ENCODE measurements at places on chromosomes 3 and 15. TPM values are rescaled to one million over a fixed set of nuclear protein-coding genes. Genes with fewer than 3 reads are reported as not detected.

Gene SLC22A13
- polyA plus RNA-seq = not detected

GRCh38 chr15:65939901-65940617 is 70.8 kb downstream of the RAB11A start:
- no peak for DNase-seq

Gene FES
- not detected for polyA plus RNA-seq

DNA sequence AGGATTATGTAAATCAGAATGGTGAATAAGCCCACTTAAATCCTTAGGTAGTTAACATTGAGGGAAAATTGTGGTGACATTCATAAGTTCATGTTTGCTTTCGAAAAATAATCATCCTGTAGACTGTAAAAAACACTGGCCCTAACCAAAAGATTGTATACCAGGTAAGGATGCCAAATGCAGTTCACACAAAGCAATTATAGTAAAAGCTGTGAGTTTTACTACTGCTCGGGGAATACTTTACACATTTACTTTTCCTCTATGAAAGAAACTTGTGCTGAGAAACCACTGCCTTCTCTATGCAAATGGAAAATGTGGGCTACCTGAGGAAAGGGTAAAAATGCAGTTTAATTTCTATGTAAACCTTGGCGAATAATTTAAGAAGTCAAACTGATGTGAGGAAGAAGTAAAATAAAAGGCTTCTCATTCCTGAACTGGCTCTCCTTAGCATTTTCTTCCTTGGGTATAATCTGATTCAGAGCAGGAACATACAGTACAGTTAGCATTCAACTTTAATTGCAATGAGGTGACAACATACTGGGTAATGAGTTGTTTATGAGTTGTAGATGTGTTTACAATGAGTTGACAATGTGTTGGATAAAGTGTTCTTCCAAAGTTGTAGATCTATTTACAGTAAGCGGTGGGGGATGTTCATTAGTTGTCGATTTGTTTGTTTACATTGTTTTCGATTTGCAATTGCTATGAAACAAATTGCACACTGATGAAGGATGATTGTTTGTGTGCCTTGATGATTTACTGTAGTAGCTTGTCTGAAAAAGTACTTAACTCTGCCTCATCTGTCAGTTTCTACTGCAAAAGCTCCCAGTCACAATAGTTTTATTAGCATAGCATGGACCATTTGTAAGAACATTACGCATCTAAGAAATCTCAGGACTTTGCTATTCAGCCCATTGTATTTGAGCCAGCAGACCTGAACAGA is 453.0 kb upstream of the DPH6 start:
- DNase-seq = no peak

Gene IL17RE
- polyA plus RNA-seq = 0.65 TPM

DNA sequence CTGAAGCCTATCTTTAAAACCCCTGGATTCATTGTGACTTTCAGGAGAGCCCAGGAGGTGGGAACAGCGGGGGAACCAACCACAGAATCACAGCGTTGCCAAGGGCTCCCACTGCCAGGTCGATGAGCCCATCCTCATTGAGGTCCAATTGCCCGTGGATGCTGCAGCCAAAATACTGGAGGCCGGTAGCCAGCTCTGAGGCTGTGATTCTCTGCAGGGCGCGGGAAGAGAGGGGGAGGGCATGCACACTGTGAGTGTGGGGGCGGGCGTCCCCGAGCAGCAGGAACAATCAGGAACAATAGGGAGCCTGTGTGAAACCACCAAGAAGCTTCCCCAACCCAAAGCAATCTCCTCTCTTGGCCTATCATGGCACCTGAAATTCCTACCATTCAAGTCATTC is 53.4 kb downstream of the FEM1B start:
- DNase-seq = no peak

Gene ZPLD1
- not detected for polyA plus RNA-seq

Gene TLE3
- 22.1 TPM for polyA plus RNA-seq

GRCh38 chr3:11373235-11373634 is 101.0 kb downstream of the ATG7 start:
- DNase-seq = no peak

- DNase-seq = no peak
Observed at GRCh38 chr3:53729618-53730017, 116.6 kb downstream of the CHDH start.

- DNase-seq = no peak
Observed at GRCh38 chr3:188752850-188753249, 418.9 kb upstream of the TPRG1 start.

Gene ZCWPW2
- polyA plus RNA-seq = 0.59 TPM

DNA sequence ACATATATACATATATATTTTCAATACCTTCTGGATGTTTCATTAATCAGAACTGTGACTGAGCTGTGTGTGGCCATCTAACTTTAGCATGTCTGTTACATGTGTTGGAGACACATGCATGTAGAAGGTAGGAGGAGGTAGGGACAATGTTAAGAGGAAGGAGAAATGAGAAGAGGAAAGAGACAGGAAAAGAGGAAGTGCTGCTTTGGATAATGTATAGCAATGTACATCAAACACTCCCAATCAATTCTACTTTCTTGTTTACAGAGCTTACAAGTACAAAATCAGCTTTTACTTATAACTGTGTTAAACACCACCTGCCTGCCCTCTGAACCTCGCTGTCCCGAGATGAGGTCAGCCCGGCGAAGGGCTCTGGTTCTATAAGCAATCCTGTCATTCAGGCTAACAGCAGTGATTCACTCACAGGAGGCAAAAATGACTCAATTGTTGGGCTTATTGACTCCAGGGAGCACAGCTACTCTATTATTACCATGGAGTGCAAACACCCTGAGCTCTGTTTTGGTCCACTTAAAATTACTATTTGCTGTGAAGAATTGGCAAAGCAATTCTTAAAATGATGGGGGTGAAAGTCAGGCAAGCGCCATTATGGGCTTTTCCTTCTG is 188.9 kb downstream of the MEIS2 start:
- DNase-seq = no peak

GRCh38 chr3:188747489-188747888 is 424.3 kb upstream of the TPRG1 start:
- no peak for DNase-seq

Gene CPN2
- not detected for polyA plus RNA-seq

Gene SLC12A1
- polyA plus RNA-seq = not detected

DNA sequence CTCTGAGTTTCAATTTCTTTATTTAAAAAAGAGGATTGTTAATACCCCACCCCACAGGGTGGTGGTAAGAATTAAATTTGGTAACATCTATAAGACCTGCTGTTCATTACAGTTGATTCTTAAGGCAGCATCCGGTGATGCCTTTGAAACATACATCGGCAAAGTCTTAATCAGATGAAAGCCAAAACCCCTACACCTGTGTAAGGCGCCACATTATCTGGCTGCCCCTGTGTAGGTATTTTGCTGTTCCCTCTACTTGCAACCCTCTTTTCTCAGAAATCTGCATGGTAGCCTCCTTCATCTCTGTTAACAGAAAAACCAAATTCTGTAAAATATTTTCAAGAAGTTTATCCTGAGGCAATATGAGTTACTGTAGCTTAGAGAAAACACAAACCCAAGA is 90.0 kb downstream of the ST6GAL1 start:
- no peak for DNase-seq

Gene TRH
- not detected for polyA plus RNA-seq

DNA sequence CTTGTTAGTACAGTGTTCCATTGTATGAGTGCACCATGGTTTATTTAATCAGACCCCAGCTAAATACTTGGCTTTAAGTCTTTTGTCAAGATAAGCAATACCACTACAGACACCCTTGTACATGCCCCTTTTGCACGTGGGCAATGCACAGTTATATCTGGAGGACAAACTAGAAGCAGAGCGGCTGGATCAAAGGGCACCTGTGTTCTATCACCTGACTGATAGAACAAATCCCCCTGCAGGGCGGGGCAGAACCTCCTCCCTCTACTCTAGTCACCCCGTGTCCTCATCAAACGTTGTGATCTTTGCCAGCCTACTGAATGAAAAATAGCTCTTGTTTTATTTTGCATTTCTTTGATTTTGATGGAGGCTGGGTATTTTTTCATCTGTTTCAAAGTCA is 314.9 kb downstream of the TLE3 start:
- DNase-seq = no peak

Gene LAMB2
- polyA plus RNA-seq = not detected

DNA sequence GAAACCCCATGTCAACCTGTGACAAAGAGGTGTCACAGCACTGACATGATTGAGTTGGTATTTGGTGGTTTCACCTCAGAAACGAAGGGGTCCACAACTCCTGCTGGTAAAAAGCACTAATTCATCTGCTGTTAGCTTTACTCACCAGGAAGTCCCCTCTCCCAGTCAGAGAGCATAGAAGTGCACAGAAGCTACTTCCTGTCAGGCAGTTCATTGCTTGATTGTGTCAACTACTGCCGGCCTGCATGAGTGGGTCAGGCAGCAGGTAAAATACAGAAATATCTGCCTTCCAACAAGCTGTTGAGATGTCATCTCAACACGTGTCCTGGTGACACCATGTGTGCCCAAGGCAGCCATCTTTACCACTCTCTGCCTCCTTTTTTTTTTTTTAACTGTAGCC is 596.6 kb upstream of the NR2F2 start:
- DNase-seq = no peak

GRCh38 chr3:108552267-108553159 is 36.7 kb downstream of the CIP2A start:
- peak; percentile 38 for DNase-seq

- no peak for DNase-seq
Observed at GRCh38 chr3:191292243-191293015, 36.8 kb upstream of the CCDC50 start.

Gene DET1
- polyA plus RNA-seq = 3.4 TPM

Gene GHSR
- polyA plus RNA-seq = not detected

DNA sequence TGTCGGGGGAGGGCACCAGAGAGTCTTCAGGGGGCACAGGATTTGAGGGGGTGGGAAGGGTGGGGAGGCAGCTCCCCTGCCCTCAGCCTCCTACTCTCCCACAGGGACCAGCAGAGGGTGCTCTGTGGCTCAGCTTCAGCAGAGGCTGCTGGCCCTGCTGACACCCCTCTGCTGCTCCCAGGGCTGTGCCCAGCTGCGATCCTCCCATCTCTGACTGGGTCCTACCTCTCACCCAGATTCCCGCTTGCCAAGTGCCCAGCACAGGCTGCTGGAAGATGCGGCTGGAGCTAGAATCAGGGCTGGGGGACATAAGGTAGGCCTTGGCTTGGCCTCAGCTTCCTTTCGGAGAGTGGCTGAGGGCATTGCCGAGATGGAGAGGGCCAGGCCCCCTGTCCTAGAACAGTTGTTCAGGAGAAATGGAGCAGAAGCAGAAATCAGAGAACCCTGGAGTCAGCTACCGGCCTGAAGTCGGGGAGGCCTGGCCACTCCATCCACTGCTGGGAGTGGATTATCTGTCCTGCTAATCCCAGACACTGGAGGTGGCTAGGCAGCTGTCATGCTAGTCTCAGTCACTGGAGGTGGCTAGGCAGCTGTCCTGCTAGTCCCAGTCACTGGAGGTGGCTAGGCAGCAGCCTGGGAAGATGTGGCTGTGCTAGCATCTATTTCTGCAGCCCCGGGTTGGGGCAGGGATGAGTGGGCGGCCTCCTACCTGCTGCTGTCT is 3.9 kb downstream of the GRM2 start:
- no peak for DNase-seq

Gene PLA2G4E
- polyA plus RNA-seq = not detected

DNA sequence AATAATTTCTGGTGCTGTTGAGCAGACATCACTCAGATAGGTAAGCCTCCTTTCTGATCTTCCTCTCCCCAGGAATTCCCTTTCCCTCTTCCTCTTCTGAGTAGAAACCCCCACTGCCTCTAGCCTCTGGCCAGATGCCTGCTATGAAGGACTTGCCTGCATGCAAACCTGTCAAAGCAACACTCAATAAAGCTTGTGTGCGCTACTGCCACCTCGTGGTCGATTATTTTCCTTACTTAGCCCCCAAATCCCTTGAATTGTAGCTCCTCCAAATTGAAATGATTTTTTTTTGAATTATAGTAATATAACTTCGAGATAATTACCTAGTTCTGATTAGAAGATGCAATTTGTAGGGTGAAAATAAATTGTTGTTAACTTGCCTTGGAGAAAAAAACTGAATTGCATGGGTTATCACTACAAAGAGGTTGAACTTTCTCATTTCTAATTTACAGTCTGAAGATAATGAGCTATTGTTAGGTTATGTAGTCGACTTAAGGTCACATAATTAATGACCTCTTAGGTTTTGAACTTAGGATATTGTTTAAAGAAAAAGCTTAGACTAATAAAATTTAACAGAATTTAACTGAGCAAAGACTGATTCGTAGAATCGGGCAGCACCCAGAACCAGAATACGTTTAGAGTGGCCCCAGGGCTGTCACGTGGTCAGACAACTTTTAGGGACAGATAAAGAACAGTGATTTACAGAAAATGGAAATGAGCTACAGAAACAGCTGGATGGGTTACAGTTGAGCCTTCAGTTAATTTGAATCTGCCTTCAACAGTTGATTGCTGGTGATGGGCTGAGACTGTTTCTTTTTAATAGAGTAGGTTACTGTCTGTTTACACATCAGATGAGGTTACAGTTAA is 269.3 kb downstream of the ARPP21 start:
- peak; percentile 8 for DNase-seq

GRCh38 chr3:166405896-166406295 is 568.7 kb upstream of the BCHE start:
- no peak for DNase-seq

GRCh38 chr3:87949189-87949878 is 109.5 kb downstream of the CGGBP1 start:
- no peak for DNase-seq

- DNase-seq = no peak
Observed at GRCh38 chr3:111538681-111539083, 3.3 kb upstream of the CD96 start.

DNA sequence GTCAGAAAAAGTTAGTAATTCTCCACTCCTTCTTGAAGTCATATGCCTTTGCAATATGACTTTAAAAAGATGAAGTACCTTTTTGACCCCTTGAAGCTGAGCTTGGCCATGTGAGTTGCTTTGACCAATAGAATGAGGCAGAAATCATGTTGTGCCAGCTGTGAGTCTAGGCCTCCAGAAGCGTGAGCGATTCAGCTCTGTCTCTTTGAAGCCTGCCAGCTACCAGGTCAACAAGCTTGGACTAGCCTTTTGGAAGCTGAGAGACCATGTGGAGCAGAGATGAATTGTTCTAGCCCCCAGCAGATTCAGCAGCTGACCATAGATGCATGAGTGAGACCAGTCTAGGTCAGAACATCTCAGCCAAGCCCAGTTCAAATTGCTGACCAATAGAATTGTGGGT is 69.8 kb upstream of the EOMES start:
- DNase-seq = no peak

Gene CCDC174
- 20.0 TPM for polyA plus RNA-seq

GRCh38 chr3:182303169-182303568 is 490.1 kb upstream of the ATP11B start:
- no peak for DNase-seq

DNA sequence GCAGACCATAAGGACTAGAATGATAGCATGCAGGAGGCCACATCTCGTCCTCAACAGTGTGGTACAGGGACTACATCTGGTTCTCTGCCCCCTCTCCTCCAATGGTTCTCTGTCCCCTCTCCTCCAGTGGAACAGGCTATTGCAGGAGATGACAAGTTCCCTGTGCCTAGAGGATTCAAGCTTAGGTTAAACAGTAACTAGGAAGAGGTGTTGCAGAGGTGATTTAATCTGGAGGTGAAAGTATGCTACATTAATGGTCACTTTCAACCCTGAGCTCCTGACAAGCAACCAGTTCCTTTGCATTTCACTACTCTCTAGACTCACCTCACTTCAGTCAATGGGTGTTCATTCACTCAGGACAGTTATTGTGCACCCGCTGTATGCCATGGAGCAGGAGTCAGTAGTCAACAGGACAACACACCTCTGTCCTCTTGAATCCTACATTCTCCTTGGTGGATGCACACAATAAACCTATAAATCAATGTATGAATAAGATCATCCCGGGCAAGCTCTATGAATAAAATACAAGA is 16.0 kb downstream of the SPATA12 start:
- no peak for DNase-seq

Gene ANKDD1A
- 0.16 TPM for polyA plus RNA-seq

Gene HCLS1
- 441 TPM for polyA plus RNA-seq

Data from CD4-positive, alpha-beta memory T cell (primary cell).